ENCODE measurements at places on chromosomes 2 and 18.
A peak's percentile ranks its signal among the peaks of the same experiment; 100 is the strongest.

GRCh38 chr2:122191331-122191730 lies 435.9 kb downstream of the TSN start:
- DNase-seq, result no peak

DNA sequence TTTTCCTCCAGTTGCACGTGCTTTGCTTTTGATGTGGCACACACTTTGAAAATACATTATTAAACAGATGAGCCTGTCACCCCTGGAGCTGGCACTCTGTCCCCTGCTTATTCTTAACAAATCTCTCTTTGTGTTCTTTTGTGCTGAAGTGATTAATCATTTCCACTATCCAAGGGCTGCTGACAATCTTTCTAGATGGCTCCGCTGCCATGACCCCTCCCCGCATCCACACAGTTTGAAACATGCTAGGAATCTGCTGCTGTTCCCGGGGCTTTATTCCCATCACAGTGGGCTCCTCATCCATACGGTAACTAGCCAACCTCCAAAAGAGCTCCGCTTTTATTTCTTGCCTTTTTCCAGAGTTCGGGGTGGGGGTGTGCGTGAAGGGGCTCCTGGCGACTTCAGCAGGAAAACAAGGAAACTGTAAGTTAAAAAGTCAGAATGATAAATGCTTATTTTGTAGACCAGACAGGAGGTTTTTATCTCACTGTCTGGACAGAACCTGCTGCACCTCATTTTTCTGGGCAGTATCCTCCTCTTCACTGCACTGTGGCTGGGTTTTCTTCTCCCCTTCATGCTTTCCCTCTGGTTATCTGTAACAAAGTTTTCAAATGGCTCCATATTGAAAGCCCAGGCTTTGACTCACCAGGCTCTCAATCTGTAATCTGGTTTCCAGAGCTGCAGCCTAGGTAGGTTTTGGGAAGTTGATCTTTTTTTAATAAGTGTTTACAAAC lies 319.7 kb downstream of the AFF3 start:
- no peak for DNase-seq

DNA sequence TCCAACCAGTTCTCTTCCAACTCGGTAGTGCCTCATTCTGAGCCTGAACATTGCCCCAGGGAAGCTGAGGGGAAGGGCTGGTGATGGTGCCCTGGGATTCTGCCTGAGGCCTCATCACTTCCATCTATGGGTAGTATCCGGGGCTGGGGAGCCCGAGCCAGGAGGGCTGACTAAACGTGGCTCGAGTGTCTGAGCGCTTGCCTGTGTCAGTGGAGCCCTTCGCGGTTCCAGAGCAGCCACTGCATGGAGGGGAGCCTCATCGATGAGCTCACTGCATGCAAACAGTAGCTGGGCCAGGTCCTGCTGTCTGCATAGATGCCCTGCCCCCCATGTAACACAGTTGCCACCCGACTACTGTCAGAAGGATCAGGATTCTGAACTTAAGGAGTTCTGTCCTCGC lies 129.3 kb downstream of the GLI2 start:
- no peak for DNase-seq

- no peak for DNase-seq
Observed at GRCh38 chr2:43088143-43089073, 138.0 kb downstream of the ZFP36L2 start.

- DNase-seq, result no peak
Observed at GRCh38 chr2:229084447-229084846, 186.6 kb downstream of the PID1 start.

GRCh38 chr2:43302961-43303494 lies 76.6 kb upstream of the ZFP36L2 start:
- DNase-seq, result no peak

GRCh38 chr2:189327879-189328847 lies 113.1 kb upstream of the WDR75 start:
- DNase-seq, result peak; percentile 49

DNA sequence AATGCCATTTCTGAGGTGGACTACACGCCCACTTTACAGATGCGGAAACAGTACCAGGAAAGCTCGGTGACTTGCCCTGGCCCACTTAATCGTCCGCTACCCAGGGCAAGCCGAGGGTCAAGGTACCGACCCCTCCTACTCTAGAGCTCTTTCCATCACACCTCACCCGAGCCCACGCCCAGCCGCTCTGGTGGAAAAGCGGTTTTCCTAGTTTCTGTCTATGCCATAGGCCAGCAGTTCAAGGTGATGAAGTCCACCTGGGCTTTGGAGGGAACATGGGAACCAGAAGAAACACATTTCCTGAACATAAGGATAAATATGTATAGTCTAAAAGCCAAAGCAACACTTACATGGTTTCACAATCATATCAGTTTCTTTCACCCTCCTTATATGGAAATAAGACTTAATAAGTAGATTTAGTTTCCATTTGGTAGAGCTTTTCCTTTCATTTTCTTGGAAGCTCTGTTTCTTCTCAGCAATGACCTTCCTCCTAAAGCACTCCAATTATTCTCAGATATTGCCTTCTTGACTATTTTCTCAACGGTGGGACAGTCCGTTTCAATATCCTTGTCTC lies 567 bp downstream of the VWA3B start:
- DNase-seq, result no peak

- DNase-seq, result no peak
Observed at GRCh38 chr2:223545830-223546229, 56.3 kb downstream of the SCG2 start.

DNA sequence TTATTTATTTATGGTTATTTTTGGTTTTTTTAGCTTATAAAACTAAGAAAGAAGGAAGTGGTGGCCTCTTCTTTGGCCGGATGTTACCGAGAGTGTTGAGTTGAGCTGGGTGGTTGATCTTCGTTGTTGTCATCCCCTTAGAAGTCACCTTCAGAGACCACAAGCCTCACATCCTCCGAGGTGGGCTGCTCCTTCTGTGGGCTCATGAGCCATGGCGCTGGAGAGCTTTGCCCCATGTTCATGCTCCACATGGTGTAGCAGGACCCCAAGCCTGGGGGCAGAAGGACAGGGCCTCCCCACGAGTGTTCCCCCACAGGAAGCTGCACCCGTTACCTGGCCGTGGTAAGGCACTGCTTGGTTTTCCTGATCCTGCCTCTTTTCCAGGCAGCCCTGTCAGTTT lies 23.4 kb downstream of the SNTG2 start:
- no peak for DNase-seq

DNA sequence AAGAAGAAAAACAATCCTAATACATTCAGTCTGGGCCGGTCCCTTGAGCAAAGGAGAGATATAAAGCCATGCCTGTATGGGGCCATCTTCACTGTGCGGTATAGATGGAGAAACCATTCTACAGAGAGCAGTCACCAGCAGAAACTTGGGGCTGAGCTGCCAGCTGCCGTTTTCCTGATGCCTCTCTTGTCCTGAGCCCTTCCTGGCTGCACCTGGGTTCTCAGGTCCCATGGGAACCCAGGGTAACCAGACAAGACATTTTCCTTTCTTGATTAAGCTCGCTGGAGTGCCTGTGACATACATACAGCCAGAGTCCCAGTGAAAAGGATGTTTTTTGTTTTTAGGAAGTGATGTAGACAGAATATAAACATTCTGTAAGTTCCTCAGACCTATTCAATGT lies 5.3 kb upstream of the METTL21A start:
- no peak for DNase-seq

DNA sequence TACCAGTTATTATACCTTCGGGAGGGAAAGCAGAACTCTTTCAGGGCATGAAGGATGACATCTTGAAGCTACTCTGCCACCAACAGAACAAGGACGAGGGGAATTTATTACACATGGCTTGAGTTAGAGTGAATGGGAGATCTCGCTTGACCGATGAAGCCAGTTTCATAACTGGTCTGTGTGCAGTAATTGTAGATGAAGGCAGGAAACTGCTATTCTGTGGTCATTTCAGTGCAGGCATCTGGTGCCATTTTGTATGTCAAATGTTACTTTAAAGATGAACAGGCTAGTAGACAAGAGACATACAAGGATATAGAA lies 20.5 kb downstream of the GREB1 start:
- DNase-seq, result no peak

- DNase-seq, result peak; percentile 55
Observed at GRCh38 chr18:32552421-32553030, 81.8 kb upstream of the GAREM1 start.

DNA sequence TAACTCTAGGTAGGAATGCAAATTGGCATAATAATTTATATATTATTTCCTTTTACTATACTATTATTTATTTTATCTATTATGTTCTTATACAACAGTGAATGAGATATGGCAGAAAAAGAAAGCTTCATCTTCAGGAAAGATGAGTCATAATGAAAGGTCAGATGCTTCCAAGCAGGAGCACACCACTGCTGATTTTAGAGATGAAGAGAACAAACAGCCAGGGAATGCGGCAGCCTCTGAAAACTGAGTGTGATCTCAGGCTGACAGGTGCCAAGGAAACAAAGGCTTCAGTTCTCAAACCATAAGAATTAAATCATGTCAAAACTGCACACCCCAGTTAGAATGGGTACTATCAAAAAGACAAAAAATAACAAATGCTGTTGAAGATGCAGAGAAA lies 149.0 kb downstream of the CCDC178 start:
- DNase-seq, result no peak

DNA sequence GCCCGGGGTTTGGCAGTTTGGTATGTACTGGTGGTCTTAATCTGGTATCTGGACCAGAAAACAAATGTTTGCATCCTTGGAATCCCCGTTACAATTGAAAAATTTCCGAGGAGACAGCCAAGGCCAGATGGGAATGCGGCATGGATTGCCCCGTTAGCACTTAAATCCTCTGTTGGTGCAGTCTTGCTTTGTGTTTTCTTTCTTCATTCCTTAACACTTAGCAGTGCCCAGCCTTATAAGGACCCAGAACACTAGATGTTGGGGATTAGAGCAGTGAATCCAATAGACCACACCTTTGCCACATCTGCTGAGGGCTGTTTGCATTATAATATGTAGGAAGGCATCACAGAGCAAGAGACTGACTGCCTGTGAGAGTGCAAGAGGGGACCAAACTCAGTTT lies 12.8 kb upstream of the ZNF532 start:
- no peak for DNase-seq

GRCh38 chr2:105112345-105112744 lies 74.5 kb downstream of the MRPS9 start:
- no peak for DNase-seq

- DNase-seq, result no peak
Observed at GRCh38 chr2:54772531-54772930, 49.1 kb downstream of the EML6 start.

- DNase-seq, result no peak
Observed at GRCh38 chr2:175877845-175878544, 124.1 kb downstream of the LNPK start.

DNA sequence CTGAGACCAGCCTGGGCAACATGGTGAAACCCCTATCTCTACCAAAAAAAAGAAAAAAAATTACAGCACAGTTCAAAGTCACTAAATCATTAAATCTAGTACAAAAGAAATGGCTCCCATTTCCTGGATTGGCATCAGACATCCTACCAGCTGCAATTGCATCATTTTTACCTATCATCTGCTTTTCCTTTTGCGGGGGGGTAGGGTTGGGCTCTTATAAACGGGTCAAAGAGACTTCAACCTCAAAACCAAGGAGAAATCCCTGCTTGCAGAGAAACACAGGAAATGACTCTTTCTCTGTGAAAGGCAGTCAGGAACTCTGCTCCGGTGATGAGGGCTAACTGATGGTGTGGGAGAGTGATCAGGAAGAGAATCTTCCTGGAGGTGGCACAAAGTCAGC lies 45.3 kb upstream of the RFX8 start:
- no peak for DNase-seq

- DNase-seq, result no peak
Observed at GRCh38 chr2:173966274-173967098, 1.3 kb upstream of the SP3 start.

DNA sequence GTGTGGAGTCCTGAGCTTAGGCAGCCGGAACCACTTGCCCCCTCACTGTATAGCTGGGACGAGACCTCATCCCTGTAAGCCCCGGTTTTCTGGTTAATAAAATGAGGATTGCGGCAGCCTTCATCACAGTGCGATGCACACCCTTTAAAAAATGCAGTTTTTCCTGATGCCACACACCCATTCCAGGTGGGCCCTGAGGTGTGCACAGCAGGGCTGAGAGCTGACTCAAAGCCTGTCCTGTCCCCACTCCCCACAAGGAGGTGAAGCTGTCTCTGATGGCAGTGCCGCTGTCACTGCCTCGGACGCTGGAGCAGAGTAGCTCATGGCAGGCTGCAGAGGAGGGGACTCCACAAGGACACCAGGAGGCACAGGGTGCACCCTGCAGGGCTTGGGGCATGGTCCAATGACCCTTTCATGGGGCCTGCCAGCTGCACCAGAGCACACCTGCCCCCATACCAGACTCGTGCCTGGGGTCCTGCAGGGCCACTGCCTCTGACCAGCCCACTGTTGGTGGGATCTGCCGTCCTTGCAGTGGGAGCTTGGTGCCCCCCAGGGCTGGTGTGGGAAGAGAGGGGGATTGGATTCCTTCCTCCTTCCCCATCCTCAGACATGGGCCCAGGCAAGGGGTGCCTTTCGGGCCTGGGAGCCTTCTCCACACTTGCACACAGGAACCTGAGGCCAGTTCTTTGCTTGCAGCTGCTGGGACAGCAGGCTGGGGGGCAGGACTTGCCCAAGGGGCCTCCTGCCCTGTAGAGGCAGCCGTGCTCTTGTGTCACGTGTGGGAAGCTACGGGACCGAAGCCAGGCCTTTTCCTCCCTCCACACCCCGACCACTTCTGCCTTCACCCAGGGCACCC lies 22.8 kb downstream of the GPC1 start:
- DNase-seq, result no peak

GRCh38 chr18:11668441-11669169 lies 20.5 kb upstream of the GNAL start:
- DNase-seq, result no peak

DNA sequence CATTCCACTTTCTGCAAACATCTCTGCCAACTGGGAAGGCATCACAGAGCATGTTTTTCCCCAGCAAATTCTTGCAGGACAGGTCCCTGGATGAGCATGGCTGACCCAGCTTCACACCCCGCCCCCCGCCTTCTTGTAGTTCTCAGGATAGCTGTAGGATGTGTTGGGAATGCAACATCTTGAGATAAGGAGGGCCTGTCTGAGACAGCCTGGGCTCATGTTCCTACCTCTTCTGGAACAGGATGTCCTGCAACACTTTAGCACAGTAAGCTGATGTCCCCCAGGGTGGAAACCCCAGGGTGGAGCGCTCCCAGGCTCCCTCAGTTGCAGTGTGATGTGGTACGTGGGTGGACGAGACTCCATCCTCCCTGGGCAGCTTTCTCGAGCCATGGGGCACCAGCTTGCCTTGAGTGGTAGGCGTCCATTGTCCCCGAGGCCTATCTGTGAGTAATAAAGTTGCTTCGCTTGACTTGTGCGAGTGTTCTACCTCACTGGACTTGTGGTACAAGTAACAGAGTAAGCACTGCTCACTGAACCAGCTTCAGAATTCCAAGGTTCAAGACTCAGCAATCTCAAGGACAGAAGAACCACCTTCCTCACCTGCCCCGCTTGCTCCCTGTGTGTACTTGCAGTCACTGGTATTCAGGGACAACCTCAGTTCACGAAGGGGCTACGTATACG lies 48.6 kb downstream of the EMX1 start:
- DNase-seq, result no peak
